NCI-H460 (cell line): ENCODE measurements at places on chromosomes 2 and 18.

GRCh38 chr2:28721601-28722191 is 29.9 kb upstream of the PPP1CB start:
- DNase-seq: no peak

GRCh38 chr2:28030600-28030999 is 140.1 kb downstream of the BABAM2 start:
- no peak for DNase-seq

DNA sequence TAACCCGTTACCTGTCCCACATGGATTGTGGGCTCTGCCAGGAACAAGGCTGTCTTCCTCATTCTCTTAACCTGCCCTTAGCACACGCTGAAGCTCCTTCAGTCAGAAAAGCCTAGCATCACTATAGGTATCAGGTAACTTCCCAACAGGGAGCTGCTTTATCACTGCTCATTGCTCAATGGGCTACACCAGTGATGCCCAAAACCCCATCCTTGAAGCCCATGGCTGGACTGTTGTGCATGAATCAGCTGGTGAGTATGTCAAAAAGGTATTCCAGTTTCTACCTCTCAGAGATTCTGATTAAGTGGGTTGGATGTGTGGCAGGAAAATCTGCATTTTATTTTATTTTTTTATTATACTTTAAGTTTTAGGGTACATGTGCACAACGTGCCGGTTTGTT is 362.2 kb downstream of the LRATD1 start:
- no peak for DNase-seq

- no peak for DNase-seq
Observed at GRCh38 chr18:36141576-36141975, 11.9 kb downstream of the ELP2 start.
